ENCODE measurements at places on chromosomes 7 and 10.

DNA sequence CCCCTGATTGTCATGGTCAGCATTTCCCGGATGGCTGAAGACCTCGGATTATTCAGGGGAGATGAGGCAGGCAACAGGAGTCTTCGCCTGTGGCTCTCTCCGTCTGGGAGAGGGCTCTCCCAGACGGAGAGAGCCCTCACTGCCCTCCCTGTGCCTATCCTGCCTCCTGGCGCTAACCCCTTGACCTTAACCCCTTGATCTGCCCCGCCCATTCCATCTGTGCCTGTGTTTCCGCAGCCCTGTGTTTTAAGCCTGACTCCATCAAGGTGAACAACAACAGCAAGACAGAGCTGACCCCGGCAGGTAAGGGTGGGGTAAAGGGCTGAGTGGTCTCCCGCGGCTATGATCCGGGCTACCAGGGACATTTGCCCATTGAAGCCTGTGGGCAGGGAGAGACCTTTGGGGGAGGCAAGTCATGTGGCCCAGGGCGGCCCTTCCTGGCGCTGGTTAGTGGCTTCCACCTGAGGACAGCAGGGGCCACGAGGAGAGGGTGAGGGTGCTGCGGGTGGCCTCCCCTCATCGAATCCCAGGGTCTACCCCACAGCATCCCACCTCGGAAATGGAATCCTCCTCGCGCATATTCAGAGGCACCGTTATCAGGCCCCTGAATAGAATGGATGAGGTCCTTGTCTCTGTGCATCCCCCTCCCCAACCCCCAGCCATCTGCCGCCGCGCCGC, 4.2 kb upstream of the MUC12 start:
- DNase-seq, result no peak

DNA sequence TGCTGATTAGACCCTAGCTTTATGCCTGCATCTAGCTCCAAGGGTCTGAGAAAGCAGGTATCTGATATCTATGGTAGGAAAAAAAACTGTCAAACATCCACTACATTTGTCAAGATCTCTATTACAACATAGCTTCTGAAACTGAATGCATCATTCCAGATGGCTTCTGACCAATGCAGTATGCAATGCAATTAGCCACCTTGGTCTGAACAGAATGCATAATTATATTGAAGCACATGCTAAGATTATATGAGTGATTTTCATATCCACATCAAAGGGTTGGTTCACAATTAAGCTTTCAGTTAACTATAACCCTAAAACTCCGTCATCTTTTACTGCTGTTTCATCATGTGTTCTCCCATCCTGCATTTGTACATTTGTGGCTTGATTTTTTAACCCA, 271.4 kb downstream of the POLR1F start:
- no peak for DNase-seq

- no peak for DNase-seq
These were observed 469 bp upstream of the NOC3L start for GRCh38 chr10:94363251-94363565.

DNA sequence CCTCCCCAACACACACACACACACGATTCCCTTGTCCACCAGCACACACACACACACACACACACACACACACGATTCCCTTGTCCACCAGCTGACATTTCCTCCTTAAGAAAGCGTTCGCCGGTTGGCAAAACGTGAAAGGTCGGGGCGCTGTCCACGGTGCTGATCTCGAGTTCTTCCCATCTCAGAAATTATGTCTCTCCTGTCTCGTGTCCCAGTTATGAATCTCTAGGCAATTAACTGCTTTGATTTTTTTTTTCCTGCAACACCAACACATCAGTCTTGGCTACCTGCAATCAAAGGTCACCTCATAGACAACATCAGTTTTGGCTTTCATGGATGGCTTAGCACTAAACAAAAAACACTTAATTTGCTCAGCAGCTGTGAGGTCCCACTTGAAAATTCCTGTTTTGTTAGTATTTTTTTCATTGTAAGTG, 1.9 kb downstream of the INA start:
- DNase-seq, result peak; percentile 65
